AML-193 (cell line): ENCODE measurements at places on chromosomes 4 and X.

DNA sequence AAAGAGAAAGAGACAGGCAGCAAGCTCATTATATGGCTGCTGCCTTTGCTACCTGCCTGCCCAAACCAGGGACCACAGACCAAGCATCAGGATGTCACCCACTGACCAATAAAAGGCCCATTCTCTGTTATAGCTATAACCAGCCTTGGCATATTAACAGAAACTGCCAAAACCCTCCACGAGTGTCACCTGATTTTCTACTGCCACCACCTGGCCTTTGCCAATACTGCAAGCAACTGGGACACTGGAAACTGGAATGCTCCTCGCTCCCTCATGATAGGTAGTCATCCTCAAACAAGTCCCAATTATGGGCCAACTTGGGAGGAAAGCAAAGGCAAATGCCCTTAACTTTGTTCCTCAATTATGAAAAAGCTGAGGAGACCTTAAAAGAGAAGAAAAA, 76.0 kb downstream of the SPIN4 start:
- no peak for DNase-seq

- no peak for DNase-seq
These were observed 284.9 kb downstream of the TEX13A start for GRCh38 chrX:104935581-104935980.

- DNase-seq = peak; percentile 75
These were observed 71.0 kb downstream of the MTHFD2L start for GRCh38 chr4:74228691-74229640.

GRCh38 chr4:39319676-39320075, 46.5 kb downstream of the RFC1 start:
- DNase-seq = no peak

- DNase-seq = no peak
These were observed 21.7 kb downstream of the TMEM184C start for GRCh38 chr4:147638942-147639341.

- DNase-seq = no peak
These were observed 3.9 kb downstream of the P2RY8 start for GRCh38 chrX:1533058-1533457.

DNA sequence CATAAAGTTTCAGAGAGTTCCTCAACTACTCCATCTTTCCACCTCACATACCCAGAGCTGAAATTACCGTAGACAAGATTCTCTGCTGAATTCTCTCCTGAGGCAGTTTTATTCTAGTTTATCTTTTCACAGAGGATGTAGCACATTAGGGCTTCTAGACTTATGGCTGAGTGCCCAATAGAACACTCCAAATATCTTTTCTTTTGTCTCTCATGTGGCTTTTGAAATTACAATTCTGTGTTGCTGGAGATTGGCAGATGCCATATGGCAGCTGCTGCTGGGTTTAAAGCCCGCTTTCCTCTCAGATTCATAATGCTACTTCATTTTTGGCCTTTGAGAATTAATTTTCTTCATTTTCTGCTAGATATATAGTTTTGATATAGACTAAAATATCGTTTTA, 107.6 kb upstream of the BANK1 start:
- DNase-seq = no peak

GRCh38 chr4:153465615-153466080, 512 bp upstream of the TMEM131L start:
- DNase-seq = peak; percentile 60

DNA sequence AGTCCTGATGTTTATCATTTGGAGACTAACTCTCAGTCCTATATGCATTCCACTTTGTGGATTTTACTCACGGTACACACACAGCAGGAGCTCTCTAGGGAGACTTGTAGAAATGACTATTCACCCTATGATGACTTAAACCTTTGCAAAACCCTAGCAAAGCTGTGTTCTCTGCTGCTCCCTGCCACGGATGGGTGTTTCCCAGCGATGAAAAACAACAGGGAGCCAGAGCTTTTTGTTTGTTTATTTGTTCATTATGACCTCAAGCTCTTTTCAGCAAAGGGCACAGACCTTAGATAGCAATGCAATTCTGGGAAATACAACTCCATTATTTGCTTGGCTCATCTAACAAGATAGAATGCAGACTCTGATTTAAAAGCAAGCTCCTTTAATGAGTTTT, 156.6 kb downstream of the GRIA3 start:
- no peak for DNase-seq

GRCh38 chr4:169615467-169616106, 3.2 kb upstream of the NEK1 start:
- DNase-seq = no peak

DNA sequence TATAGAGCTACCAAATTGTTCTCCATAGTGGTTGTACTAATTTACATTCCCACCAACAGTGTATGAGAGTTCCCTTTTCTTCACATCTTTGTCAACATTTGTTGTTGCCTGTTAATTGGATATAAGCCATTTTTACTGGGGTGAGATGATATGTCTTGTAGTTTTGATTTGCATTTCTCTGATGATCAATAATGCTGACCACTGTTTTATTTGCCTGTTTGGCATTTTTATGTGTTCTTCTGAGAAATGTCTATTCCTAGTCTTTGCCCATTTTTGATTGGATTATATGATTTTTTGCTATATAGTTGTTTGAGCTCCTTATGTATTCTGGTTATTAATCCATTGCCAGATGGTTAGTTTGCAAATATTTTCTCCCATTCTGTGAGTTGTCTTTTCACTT, 44.3 kb downstream of the ACTRT1 start:
- no peak for DNase-seq

- no peak for DNase-seq
These were observed 168.1 kb downstream of the EPHA5 start for GRCh38 chr4:65502131-65502701.

- no peak for DNase-seq
These were observed 52.7 kb downstream of the COX7B2 start for GRCh38 chr4:46856333-46856732.

DNA sequence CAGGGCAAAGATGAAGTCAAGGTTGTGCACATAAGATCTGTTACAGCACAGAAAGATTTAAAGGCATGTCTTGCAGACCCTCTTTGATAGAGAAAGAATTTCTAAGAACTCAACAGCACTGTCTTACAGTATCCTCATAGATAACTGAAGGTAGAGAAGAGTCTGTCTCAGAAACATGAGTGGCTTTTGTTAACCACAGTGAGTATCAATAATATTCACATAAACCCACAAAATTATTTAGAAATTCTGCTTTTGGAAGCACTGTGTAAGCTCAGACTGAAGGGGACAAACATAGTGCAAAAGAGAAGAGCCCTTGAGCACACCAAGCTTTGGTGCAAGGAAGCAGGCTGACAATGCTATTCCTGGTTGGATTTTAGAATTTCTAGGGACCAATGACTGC, 166.0 kb upstream of the SH3RF1 start:
- no peak for DNase-seq

- no peak for DNase-seq
These were observed 23.8 kb downstream of the PPP2R2C start for GRCh38 chr4:6448476-6449170.

- DNase-seq = no peak
These were observed 68.3 kb downstream of the LARP7 start for GRCh38 chr4:112704991-112705845.

GRCh38 chr4:185282968-185283367, 73.6 kb downstream of the SNX25 start:
- no peak for DNase-seq
